Calu3 (cell line): ENCODE measurements at places on chromosomes 11 and 22. TPM values are rescaled to one million over a fixed set of nuclear protein-coding genes. Genes with fewer than 3 reads are reported as not detected.

DNA sequence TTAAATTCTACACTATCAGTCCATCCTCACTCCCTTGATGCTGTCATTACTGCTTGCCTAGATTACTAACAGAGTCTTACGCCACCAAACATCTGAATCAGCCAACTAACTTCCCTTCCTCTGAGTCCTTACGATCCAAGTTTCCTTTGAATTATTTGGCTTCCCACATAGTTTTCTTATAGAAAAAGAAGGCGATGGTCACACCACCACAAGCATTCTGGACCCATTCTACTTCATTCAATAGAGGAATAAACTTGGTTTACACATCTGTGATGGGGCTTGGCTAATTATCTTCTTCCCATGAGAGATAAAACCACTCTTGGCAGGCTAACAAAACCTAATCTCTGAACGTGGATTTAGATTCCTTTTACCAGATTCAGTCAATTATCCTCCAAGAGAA lies 35.0 kb downstream of the INTS4 start:
- H3K4me1 ChIP-seq = no peaks in the 10 kb centered on the region
- H3K27ac ChIP-seq = no peak overlapping the region
- no peak for DNase-seq
- no peak overlapping the region for H3K4me3 ChIP-seq
- H3K27me3 ChIP-seq = no peaks in the 10 kb centered on the region
- H3K36me3 ChIP-seq = peaks cover 5% of the 10 kb centered on the region

OR5J2 gene
- not detected in 2 replicates for total RNA-seq

AGBL2 gene
- 3.2 and 6.1 TPM in 2 replicates for total RNA-seq

TECTA gene
- total RNA-seq = not detected in 2 replicates
